ENCODE measurements at places on chromosomes 7 and 10.

DNA sequence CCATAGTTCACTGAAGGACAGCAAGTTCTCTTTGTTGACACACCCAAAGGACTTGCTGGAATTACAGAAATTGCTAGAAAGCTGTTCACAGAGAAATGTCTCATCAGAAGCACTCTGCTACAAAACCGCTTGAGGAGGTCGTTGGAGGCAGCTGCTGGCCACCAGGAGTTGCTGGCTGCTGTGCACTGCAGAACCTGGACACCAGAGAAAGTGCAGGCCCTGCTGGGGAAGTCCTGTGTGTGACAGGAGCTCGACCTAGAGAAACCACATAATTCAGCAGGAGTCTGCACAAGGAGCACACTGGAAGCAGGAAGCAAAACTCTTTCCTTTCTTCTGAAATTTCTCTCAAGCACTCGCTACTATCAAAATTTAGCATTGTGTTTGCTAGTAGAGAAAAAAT lies 461.5 kb upstream of the GHITM start:
- no peak for DNase-seq

- DNase-seq = no peak
These were observed 60.0 kb downstream of the RAPGEF5 start for GRCh38 chr7:22296916-22297315.

GRCh38 chr7:36625247-36625646 lies 99.0 kb downstream of the AOAH start:
- no peak for DNase-seq

- DNase-seq = no peak
These were observed 601.7 kb upstream of the VSTM2A start for GRCh38 chr7:53940483-53940882.

GRCh38 chr7:102077081-102077480 lies 209.6 kb upstream of the SH2B2 start:
- no peak for DNase-seq

DNA sequence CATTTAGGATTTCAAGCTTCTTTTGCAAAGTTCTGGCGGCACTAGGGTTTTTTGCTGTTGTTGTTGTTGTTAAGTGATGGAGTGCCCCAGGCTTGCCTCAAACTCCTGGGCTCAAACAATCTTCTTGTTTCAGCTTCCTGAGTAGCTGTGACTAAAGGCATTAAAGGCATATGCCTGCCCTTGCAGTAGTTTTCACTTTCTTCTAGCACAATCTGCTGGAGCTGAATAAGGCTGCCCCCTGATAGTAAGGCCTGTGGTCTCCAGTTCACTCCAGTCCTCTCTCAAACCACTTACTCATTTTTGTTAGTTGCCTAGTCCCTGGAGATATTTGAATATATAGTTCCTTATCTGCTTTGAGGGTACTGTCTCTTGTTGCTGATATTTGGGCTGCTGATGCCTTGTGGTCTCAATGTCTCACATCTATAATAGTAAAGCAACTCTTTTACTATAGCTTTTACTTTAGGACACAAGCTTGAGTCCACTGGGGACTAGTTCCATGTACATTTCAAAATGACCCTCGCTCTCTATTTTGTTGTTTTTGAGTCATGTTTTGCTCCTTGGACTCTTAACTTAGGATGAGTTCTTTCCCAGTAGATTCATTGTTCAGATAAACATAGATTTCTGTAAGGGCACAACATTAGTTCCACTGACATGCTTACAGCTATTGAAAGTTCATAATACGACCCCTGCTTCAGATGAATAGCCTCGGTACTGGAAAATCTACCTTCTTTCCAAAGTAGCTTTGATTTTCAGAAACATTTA lies 25.5 kb downstream of the PHF14 start:
- no peak for DNase-seq

DNA sequence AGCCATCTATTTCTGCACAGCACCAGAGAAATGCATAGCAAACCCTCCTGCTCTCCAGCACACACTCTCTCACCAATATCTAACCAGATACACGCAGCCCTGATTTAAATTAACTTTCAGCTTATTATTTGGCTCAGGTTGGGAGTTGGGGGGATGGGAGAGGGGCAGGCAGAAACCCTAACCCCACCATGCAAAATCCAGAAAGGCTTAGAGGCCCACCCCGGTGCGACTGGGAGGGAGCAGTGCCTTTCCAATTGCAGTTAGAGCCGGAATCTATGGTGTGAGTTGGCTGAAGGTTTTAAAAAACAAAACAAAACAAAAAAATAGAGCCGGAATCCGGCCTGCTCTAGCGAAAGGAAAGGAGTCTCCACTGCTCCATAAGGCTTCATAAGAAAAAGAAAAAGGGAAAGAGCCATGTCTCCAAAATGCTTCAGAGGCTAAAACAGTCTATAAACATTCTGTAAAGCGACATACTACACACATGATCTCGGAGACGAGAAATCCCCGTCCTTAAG lies 2.9 kb downstream of the IGF2BP3 start:
- DNase-seq = no peak

Data from stimulated activated CD8-positive, alpha-beta memory T cell treated with anti-CD3 and anti-CD28 coated beads, Interleukin-4, amount 100 ng/mL, for 1 hour (primary cell).